ENCODE measurements at places on chromosomes 5 and 9. TPM values are rescaled to one million over a fixed set of nuclear protein-coding genes. Genes with fewer than 3 reads are reported as not detected.

FAM219A gene
- 36.4 TPM for total RNA-seq

PPP2R2B gene
- 134 TPM for total RNA-seq

SPATA31D4 gene
- not detected for total RNA-seq

SRA1 gene
- total RNA-seq = 23.8 TPM

C6 gene
- total RNA-seq = 1.6 TPM

MARCHF6 gene
- 248 TPM for total RNA-seq

STK32A gene
- total RNA-seq = 25.4 TPM

PDGFRB gene
- 28.6 TPM for total RNA-seq

PCDHB15 gene
- 22.6 TPM for total RNA-seq

MUSK gene
- total RNA-seq = 3.2 TPM

GADD45G gene
- 8.8 TPM for total RNA-seq

PCDHGB5 gene
- 24.0 TPM for total RNA-seq

PLAC8L1 gene
- 0.69 TPM for total RNA-seq

SPOCK1 gene
- 53.3 TPM for total RNA-seq

PCDHA9 gene
- 11.3 TPM for total RNA-seq

ADGRV1 gene
- 191 TPM for total RNA-seq

SPATA31A3 gene
- not detected for total RNA-seq

GPX3 gene
- 9.0 TPM for total RNA-seq

PCDHGA7 gene
- 7.6 TPM for total RNA-seq

CER1 gene
- 0.69 TPM for total RNA-seq

ADAMTS2 gene
- 6.9 TPM for total RNA-seq

SLC6A3 gene
- total RNA-seq = 12.5 TPM

HINT2 gene
- 13.4 TPM for total RNA-seq

SPINK1 gene
- not detected for total RNA-seq

IGFBPL1 gene
- total RNA-seq = 38.3 TPM

SKP2 gene
- 21.5 TPM for total RNA-seq

HK3 gene
- 1.2 TPM for total RNA-seq

BTNL3 gene
- total RNA-seq = not detected

FCN2 gene
- total RNA-seq = not detected

PCDH12 gene
- 3.2 TPM for total RNA-seq

MAMDC4 gene
- total RNA-seq = 2.8 TPM

LCNL1 gene
- 1.2 TPM for total RNA-seq

CDKN2B-AS1 gene
- total RNA-seq = 1.4 TPM

SOWAHA gene
- total RNA-seq = 9.2 TPM

RLN1 gene
- not detected for total RNA-seq

TEK gene
- 10.6 TPM for total RNA-seq

PGGT1B gene
- 17.1 TPM for total RNA-seq

CCL21 gene
- total RNA-seq = not detected

NMUR2 gene
- not detected for total RNA-seq

BTNL8 gene
- not detected for total RNA-seq

ADAMTS13 gene
- total RNA-seq = 3.5 TPM

C1QTNF2 gene
- 2.5 TPM for total RNA-seq

ACTBL2 gene
- not detected for total RNA-seq

TMEM174 gene
- total RNA-seq = not detected

FGF10 gene
- total RNA-seq = 8.3 TPM

ZFP37 gene
- total RNA-seq = 17.5 TPM

ABHD17B gene
- total RNA-seq = 75.0 TPM

ASS1 gene
- total RNA-seq = 49.4 TPM

AHRR gene
- total RNA-seq = 1.6 TPM

WASHC1 gene
- total RNA-seq = 6.2 TPM

BAAT gene
- 0.23 TPM for total RNA-seq

GPR151 gene
- 0.46 TPM for total RNA-seq

FYB1 gene
- 5.8 TPM for total RNA-seq

LECT2 gene
- total RNA-seq = not detected

TMEM167A gene
- 197 TPM for total RNA-seq

MEIKIN gene
- total RNA-seq = 0.46 TPM

All from diencephalon (tissue), 1 donor.